RPMI7951 (cell line): ENCODE measurements at places on chromosomes 11 and 22. TPM values are rescaled to one million over a fixed set of nuclear protein-coding genes. Genes with fewer than 3 reads are reported as not detected.

GRCh38 chr22:33350961-33351360 is 292.8 kb upstream of the SYN3 start:
- DNase-seq = no peak

The POTEH gene
- total RNA-seq = 0.24 and 0.29 TPM in 2 replicates

The TEX54 gene
- total RNA-seq = not detected in 2 replicates

GRCh38 chr22:30994960-30995359 is 25.9 kb downstream of the TUG1 start:
- DNase-seq = no peak

DNA sequence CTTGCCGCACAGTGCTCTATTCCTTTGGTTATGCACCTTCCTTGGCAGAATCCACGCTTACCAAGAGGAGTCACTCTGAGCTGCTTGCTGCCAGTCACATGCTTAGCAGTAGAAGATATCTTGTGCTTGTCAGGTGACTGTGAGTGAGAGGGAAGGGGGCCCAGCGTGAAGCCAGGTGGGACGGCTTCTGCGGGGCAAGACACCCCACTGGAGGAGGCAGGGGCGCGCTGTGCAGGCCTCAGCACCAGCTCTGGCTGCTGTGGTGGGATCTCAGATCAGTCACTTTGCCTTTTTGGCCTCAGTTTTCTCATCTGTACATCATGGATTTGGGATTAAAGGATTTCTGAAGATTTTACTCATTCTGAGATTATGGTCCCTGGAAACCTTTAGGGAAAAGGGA is 63.9 kb upstream of the B3GAT1 start:
- DNase-seq = no peak

DNA sequence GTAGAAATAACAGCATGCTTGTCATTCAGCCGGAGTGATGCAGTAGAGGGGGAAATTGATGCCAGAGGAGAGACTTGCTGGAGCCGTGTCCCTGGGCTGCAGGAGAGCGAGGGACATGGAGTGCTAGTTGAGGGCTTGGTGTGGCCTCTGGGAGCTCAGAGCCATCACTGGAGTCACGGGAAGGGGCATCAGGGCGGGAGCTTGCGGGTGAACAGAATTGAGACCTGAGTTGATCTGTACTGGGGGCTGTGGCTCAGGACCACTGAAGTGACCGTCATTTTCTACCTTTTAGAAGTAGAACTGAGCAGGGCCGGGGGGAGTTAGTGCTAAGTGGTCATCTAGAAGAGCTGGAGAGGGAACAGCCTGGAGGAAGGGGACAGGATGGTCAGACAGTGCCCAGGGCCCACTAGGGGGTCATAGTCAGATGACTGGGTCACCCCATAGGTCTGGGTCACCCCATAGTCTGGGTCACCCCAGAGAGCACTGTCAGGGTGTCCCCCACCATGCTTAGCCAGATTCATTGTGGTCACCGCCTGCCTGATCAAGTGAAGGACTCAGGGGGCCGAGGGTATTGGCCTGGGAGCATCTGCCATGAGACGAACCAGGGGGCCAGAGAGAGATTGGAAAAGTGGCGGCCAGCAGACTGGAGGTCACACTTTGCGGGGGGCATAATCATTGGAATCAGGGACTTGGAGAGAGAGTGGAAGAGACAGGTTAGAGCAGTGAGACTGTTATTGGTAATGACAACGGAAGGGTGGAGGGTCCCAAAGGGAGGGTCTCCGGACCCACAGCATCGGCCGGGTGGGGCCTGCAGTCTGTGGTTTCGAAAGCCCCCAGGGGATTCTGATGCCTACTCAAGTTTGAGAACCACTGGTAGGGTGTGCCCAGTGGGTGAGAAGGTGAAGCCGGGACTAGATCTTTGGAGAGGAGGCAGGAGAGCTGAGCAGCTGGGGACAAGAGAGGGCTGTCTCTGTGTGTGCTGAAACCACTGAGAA is 15.2 kb downstream of the RIBC2 start:
- DNase-seq = no peak

DNA sequence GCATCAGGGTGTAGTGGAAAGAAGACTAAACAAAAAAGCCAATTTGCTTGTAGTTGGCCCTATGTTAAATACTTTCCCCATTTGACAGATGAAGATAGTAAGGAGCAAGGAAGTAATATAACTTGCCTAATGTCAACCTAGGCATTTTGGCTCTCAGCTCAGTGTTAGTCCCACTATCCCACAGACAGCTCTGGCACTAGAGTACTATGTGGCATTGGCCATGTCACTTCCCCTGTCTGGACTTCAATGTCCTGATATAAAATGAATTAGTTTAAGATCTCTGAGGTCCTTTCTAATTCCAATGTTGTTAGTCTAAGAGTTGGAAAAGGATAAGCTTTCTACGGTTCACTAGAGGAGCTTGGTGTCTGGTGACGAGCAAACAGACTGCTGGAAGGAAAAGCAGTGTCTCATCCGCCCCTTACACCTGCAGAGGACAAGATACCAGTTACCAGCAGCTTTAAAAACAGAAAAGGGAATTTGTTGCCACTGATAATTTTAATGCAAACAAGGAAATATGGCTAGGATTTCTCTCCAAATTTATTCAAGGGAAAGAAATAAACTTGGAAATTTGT is 92.5 kb downstream of the RELT start:
- DNase-seq = no peak

GRCh38 chr11:126281245-126281644 is 1.6 kb upstream of the TIRAP start:
- DNase-seq = no peak

DNA sequence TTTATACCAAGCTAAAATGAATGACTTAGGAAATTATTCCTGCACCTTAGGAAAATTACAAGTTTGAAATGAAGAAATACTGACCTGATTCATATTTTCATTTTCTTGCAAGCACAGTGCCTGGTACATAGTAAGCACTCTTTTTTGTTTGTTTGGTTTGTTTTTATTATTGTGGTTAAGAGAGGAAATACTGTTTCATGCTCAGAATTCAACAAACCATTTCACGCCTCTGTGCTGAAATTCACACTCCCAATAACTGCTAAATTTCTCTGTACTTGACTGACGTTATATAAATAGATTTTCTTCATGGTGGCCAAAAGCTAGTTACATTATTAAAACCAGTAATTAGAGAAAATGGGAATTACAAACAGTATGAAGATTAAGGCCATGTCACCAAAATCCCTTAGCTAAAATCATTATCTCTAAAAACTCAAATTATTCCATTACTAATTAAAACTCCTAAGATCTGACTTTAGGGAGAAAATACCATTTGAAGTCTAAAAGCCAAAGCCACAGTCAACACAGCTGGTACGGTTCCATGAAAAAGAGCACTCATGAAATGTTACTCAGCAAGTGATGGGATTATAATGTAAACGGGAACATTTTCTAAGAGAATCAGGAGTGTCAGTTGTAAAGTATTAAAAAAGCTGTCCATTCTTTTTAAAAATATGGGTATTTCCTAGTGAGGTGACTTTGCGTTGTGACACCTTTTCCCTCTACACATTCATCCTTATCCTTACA is 77.8 kb upstream of the DDI1 start:
- no peak for DNase-seq

DNA sequence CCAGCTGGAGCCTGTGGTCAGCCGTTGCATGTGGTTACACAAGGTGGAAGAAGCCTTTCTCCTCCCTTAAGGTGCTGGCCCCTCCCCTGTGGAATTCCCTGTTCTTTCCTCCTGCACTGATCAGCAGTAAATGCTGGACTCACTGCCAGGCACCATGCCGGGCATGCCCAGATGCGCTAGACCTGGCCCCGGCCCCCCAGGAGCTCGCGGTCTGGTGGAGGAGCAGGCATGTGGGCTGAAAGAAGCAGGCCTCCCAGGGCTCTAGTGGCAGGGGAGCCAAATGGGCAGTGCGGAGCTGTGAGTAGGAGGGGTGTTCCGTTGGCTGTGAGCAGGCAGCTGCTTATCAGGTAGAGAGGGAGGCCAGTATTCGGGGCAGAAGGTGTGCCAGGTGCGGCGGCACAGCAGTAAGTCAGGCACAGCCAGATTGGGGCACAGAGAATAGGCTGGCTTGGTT is 10.2 kb downstream of the DGKZ start:
- no peak for DNase-seq

DNA sequence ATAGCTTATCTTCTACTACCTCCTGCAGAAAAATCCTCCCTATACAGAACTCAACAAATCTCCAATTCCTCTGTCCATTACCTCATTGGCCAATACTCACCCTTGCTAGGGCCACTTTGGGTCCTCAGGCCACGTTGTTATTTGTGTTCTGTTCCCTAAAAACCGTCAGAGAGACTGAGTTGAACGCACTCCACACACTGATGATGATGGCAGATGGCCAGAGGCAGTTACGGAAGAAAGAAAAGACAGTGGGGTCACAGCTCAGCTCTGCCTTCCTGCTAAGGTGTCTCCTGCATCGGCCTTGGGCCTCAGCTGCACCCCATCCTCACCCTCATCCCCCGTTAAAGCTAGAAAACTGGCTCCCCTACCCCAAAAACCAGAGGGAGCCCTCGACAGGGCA is 66.2 kb downstream of the MICAL3 start:
- no peak for DNase-seq
